ENCODE measurements at places on chromosomes 5 and 9.

DNA sequence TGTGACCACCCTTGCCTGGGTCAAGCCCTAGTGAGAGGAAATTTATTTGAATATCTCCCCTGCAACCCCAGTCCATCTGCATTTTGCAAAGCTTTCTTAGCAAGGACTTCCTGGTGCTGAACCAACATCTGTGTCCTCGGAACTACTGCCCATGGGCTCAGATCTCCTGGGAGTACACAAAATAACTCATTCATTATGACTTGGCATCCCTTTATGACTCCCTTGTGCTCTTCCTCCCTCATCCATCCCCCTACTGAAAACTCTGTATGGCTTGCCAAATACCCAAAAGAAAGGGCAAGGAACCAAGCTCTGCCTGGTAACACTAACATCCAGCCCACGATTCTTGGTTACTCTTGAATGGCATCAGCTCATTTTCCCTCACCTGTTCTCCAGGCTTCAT lies 368.5 kb downstream of the NTRK2 start:
- no peak for DNase-seq

DNA sequence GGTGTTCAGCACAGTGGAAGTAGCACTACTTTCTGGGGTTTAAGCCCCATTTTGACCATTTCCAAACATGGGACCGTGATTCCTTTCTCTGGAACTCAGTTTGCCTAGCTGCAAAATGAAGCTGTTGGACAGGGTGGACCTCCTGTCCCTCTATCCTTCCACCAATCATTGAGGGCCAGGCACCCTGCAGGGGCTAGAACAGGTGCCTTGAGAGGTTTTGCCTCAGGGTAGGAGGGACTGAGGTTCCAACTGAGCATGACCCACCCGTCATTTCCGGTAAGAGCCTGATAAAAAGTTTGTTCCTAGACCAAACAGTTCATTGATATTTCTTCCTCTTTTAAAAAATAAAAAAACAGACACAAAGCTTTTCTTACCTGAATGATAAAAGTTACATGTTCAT lies 116.5 kb downstream of the MVB12B start:
- no peak for DNase-seq

- no peak for DNase-seq
These were observed 203.1 kb upstream of the PPP1R2B start for GRCh38 chr5:156647034-156647451.

- no peak for DNase-seq
These were observed 49.4 kb downstream of the AP3B1 start for GRCh38 chr5:78245136-78245535.

DNA sequence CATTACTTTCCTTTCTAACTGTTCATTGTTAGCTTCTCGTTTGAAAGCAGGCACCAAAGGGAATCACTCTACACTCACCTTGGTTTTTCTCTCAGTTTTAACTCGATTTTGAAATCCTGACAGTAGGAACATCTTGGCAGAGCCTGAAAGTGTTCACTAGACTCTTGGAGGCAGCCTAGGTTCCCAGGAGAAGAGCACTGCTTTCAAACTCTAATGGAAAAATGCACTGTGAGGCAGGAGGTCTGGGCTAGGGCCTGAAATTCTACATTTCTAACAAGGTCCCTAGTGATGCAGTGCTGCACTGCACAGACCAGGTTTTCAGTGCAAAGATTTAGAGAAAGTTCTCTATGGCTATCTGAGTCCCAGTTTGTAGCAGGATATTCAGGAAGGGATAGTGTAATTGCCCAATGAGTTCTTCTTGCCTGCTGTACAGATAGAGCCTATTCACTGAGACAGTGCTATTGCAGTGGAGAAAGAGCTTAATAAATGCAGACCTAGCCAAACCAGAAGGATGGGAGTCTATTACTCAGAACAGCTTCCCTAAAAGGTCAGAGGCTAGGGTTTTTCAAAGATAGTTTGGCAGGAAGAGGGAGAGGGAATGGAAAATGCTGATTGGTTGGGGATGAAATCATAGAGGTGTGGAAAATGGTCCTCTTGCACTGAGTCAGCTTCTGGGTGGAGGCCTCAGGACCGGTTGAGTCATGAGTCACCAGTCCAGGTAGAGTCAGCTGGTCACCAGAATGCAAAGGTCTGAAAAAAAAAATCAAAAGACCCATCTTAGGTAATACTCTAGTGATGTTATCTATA lies 153.9 kb downstream of the GPBP1 start:
- DNase-seq = no peak

GRCh38 chr9:124293718-124294506 lies 36.2 kb downstream of the NEK6 start:
- no peak for DNase-seq

- no peak for DNase-seq
These were observed 139.5 kb downstream of the NIPBL start for GRCh38 chr5:37015795-37016666.

DNA sequence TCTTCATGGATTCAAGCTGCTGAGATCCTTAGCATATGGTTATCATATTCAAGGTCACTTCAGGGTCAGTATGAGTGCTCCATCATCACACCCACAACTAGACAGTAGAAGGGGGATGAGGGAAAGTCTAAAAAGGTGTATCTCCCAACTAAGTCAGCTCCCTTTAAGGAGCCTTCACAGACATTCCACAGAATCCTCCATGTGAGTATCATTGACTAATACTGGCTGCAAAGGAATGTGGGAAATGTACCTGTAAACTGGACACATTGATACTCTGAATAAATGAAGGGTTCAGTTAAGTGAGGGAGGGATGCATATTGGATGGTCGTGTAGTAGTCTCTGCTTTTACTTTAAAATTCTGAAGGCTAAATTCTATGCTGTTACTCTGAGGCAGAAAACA lies 330.7 kb downstream of the LRRC70 start:
- no peak for DNase-seq

DNA sequence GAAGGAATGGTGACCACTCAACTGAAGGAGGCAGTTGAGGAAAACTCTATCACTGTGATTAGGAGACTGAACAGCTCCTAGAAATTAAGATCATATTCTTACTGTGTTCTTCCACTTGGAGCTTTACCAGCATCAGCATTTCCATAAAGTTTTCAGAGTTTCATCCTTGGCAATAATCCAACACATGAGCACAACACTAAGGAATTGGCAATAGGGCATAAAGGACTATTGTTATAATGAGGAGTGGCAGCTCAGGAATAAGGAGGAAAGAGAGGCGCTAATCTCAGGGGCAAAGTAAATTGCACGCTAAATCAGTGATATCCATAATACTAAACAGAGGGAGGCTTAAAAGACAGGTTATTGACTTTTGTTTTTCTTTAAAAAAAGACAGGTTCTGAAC lies 338.9 kb downstream of the EFNA5 start:
- no peak for DNase-seq

GRCh38 chr5:159101685-159102084 lies 2.0 kb upstream of the EBF1 start:
- no peak for DNase-seq

- no peak for DNase-seq
These were observed 145.4 kb downstream of the CMYA5 start for GRCh38 chr5:79834754-79835714.

- no peak for DNase-seq
These were observed 578 bp downstream of the LHX6 start for GRCh38 chr9:122228191-122228567.

All from stimulated activated CD4-positive, alpha-beta T cell treated with anti-CD3 and anti-CD28 coated beads, Interleukin-4, amount 100 ng/mL, for 4 hours (primary cell).